Activated naive CD4-positive, alpha-beta T cell treated with anti-CD3 and anti-CD28 coated beads, Interleukin-2, amount 50 U/mL, for 16 hours (primary cell): ENCODE measurements at places on chromosomes 13 and 19.

- peak; percentile 70 for DNase-seq
Observed at GRCh38 chr19:40907968-40908735, 26.1 kb upstream of the CYP2A7 start.

DNA sequence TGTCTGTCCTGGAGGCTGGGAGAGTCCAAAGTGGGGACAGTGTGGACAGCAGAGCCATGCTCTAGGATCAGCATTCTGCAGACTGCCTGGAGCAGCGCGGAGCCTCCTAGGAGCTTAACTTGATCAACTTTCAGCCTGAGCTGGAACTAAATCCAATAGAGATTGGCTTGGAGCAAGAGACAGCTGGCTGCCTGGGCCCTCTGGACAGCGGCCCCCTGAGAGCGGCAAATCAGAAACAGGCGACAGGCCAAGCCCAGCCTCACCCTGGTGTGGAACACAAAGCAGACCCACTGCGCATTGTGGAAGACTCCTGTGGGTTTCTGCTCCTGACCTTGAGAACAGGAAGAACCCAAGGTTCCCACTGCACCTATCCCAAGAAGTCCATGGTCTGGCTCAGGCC, 462.2 kb downstream of the TSHZ3 start:
- DNase-seq = no peak

GRCh38 chr13:98476538-98476966, 100.4 kb downstream of the STK24 start:
- DNase-seq = peak; percentile 80

GRCh38 chr19:55637534-55637933, 3.3 kb upstream of the ZNF580 start:
- no peak for DNase-seq

DNA sequence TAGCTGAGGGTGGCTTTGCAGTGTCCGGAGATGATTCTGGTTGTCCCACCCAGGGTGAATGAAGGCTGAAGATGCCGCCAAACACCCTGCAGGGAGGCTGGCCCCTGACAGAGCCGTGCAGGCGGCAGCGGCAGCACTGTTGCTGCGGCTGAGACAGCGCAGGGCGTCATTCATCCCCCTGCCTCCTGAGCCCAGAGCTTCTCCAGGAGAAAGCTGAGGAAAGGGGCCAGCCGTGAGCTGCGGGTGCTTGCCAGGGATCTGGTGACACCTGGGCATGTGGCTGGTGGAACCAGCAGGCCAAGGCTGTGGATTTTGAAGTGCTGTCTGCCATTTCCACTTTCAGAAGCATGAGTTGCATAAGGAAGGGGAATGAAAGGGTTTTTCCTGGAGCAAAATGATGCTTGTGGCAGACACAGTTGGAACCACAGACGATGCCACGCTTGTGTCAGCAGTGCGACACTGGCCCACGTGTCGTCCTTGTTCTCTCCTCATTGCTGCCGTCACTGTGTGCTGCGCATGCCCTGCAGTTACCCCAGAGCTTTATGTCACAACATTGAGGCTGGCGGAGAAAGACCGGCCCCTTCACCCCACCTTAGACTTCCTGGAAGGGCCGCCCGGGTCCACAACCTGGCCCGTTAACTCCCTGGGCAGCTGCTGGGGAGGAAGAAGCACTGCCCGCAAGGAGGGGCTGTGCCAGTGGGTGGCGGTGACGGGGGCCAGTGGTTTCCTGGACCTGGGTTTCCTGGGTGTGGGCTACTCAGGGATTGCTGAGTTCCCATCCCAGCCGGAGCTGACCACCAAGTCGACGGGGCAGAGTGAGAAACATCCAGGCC, 22.7 kb downstream of the TFDP1 start:
- DNase-seq = no peak

DNA sequence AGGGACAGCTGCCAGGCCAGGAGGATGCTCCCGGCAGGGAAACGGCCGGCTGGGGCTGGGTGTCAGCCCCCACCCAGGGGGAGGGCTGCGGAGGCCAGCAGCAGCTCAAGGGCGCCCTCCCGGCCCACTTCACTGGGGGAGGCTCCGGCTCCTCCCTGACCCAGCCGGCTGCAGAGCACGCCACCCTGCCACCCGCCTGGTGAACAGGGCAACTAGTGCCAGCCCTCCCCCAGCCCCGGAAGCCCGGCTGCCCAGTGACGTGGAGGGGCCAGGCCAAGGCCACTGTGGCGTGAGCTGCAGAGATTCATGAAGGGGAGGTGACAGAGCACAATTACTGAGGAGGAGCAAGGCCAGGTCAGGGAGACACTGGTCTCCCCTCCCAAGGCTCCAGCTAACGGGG, 14.7 kb downstream of the REXO1 start:
- no peak for DNase-seq

GRCh38 chr19:41535029-41535622, 40.8 kb upstream of the CEACAM21 start:
- no peak for DNase-seq

- DNase-seq = no peak
Observed at GRCh38 chr13:111159362-111160320, 44.5 kb downstream of the ARHGEF7 start.

- DNase-seq = peak; percentile 33
Observed at GRCh38 chr19:1471515-1472160, 7.4 kb downstream of the C19orf25 start.

DNA sequence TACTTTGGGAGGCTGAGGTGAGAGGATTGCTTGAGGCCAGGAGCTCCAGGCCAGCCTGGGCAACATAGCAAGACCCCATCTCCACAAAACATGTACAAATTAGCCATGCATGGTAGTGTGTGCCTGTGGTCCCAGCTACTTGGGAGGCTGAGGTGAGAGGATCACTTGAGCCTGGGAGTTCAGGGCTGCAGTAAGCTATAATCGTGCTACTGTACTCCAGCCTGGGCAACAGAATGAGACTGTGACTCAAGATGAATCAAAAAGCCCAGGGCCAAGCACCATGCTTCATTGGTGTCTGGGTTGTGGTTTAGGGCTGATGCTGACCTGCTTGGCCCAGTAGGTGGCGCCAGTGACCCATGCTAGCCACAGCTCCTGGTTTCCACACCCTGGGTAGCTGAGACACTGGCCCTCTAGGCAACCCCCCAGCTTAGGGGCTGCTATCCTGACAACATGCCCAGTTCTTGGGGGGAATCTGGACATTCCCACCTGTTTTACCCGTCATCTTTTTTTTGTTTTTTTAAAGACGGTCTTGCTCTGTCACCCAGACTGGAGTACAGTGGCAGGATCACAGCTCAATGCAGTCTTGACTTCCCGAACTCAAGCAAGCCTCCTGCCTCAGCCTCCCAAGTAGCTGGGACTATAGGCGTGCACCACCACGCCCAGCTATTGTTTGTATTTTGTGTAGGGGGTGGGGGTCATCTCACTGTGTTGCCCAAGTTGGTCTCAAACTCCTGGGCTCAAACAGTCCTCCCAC, 5.5 kb downstream of the CCDC124 start:
- DNase-seq = peak; percentile 82

GRCh38 chr13:75331792-75332349, 150.1 kb downstream of the TBC1D4 start:
- DNase-seq = no peak

DNA sequence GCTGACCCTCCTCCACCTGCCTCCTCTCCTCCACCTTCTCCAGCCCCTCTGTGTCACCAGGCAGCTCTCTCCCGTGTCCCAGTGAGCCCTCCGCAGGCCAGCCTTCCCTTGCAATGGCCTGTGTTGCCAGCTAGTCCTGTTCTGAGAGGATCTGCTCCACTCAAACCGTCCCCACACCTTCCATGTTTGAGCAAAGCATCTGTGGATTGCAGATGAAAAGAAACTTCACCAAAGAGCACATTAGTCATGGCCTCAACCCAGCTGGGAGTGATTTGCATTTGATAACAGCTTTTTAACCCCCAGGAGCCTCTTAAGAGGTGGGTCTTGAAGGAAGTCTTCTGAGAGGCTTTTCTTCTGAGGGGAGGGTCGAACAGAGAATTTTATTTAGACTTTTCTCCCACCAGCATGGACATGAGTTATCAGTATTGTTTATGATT, 72.8 kb downstream of the COL4A2 start:
- no peak for DNase-seq

DNA sequence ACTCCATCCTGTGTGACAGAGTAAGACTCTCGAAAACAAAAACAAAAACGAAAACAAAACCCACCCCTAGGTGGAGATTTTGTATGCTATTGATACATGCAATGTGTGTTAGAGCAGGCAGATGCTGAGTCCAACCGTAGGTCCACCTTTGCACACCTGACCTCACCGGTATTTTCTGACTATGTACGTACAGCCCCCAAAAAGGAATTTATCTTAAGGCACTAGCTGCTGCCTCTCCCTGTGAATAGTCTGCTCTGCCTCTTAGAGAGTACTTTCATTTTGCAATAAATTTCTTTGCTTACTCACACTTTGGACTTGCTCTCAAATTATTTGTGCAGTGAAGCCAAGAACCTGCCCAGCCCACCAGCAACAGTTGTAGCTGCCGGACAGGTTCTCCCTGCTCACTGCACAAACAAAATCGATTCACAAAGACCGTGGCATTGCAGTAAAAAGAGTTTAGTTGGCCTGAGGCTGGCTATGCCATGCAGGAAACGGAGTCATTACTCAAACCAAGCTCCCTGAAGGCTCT, 8.2 kb upstream of the ZNF77 start:
- DNase-seq = no peak

DNA sequence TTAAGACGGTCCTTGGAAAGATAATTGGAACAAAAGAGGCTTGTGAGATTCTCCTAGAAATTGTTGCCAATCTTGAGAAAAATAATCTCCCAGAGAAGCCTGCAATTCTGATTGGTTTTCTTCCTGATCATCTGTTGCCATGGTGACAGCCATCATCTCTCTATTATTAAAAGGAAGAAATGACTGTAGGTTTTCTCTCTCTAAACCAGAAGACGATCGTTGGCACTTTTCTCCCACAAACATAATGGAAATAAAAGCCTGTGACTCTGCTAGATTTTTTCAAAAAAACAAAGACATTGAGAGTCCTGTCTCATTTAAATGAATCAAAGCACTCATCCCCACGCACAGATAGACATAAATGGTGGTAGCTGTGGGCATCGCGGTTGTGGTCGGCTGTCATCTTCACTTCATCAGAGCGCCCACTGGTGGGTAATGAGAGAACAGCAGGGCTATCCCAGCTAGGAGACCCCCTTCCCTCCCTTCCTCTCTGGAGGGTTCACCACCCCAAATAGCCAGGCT, 21.7 kb upstream of the CALM3 start:
- DNase-seq = peak; percentile 58
